IPS DF 6.9 (cell line): ENCODE measurements at places on chromosomes 5 and 9.

DNA sequence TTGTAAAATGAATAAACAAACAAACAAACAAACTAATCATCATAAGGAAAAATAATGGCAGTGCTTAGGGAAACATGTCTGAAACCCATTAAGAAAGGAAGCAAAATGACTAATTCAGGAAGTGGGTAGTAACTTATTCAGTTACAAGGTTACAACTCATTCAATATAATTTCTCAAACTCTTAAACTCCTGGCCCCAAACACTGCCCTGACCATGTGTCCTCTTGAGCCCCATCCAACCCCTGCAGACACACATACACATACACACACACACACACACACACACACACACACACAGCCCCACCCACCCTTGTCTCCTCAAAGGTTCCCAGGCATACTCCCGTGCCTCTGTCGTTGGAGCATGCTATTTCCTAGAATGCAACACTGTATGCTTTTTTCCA lies 193.9 kb downstream of the SEC61B start:
- DNase-seq = no peak

- no peak for DNase-seq
These were observed 42.1 kb downstream of the CXXC5 start for GRCh38 chr5:139690064-139690802.

DNA sequence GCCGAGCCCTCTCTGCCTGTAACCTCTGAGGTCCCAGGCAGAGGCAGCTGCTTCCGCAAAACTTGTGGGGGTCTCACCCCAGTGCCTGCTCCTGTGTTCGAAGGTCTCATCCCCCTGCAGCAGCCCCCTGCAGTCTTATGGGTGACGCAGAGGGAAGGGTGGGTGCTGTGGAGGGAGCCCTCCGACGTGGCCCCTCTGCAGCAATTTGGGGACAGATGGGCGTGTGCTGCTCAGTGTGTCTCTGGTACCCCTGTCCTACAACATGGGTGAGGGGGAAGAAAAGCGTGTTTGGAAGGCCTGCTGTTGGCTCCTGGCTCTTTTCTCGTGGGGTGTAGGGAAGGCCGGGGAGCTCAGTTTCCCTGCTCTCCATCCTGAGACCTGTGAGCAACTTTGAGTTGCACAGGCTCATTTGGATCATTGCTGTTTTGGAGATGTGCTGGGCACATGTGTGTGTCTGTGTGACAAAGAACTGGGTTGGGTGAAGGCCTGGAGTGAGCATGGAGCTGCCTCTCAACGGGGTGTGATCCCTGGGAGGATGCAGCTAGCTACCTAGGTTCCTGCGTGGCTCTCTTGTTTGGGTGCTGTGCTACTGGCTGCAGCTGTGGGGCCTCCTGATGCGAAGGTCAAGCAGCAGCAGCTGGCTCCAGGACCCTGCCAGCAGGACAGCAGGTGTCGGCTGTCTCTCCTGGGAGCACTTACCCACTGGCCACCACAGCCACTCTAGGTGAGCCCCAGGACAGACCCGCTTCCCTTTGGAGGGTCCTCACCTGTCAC lies 179.6 kb upstream of the PITX1 start:
- no peak for DNase-seq

GRCh38 chr5:161547406-161547737 lies 847 bp upstream of the GABRB2 start:
- no peak for DNase-seq

DNA sequence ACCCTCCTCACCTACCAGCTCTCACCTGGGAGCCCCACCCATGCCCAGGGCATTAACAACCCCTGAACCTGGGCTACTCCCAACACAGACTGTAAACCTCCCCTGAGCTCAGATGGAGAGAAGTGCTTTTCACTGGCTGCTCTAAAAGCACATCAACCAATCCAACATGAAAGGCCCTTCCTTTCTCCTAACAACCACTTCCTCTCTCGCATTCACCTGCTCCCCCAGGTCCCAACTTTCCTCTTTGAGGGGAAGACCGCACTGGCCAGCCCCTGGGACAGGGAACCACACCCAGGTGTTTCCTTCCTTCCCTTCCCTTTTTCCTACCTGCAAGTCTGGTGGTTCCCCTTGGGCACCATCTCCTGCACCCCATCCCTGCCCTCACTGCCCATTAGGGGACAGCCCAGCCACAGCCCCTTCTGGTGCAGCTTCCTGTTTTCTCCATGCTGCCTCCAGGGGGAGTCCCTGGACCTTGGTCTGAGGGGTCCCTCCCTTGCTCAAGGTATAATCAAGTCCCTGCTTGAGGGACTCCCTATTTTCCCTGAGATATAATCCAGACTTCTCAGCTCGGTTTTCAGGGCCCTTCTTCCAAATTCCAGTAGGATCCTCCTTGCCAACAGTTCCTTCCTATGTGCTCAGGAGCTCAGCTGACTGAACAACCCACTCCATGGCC lies 30.5 kb upstream of the DAB2IP start:
- peak; percentile 33 for DNase-seq

- no peak for DNase-seq
These were observed 385.5 kb upstream of the COX7C start for GRCh38 chr5:86232246-86232645.

DNA sequence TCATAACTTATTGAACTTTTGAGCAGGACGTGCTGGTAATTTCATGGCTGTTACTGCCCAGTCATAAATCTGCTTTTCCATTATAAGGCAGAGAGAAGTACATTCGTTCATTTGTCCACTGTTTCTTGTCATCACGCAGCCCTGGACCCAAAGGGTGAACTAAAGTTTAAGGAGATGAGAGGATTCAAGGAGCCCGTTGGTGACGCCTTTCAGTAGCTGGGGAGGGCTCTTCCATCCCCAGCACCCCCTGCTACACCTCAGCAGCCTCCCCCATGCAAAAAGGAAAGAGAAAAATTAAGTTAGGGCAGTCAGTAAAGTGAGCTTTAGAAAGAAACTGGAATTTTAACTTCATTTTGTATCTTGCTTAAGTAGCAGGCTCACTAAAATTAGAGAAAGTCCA lies 2.9 kb downstream of the FOXE1 start:
- DNase-seq = no peak

DNA sequence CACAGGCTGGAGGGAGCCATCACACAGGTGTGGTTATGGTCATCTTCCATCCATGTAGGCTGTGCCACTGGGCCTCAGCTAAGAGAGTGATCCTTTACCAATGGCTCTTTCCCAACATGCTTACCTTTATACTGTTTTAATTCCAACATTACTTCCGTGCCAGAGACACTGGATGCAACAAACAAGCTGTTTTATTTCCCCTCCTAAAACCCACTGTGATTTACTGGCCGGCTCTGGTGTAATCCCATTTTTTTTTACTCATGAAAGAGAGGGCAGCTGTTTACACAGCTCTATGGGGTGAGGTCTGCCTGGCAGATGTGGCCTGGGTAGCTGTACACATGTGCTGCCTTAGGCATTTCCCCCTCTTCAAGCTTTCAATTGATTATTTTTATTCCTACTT lies 58.5 kb downstream of the MACROH2A1 start:
- no peak for DNase-seq

- DNase-seq = no peak
These were observed 178.7 kb upstream of the SGCD start for GRCh38 chr5:156148301-156148700.

- DNase-seq = no peak
These were observed 314.9 kb downstream of the MARCHF11 start for GRCh38 chr5:15864536-15865215.

DNA sequence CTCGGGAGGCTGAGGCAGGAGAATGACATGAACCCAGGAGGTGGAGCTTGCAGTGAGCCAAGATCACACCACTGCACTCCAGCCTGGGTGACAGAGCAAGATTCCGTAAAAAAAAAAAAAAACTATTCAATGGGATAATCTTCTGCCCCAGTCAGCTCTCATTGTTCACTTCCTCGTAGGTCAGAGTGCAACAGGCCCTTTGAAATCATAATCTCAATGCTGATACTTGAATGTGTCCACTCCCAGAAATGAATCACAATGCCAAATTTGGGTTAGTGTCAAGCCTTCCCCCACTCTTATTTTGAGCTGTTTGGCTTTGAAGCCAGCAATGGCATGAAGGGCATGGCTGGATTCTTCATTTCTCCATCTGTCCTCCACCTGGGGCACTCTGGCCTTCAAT lies 610.3 kb upstream of the KLF4 start:
- no peak for DNase-seq

GRCh38 chr5:143037071-143037470 lies 266.9 kb downstream of the ARHGAP26 start:
- DNase-seq = peak; percentile 81

DNA sequence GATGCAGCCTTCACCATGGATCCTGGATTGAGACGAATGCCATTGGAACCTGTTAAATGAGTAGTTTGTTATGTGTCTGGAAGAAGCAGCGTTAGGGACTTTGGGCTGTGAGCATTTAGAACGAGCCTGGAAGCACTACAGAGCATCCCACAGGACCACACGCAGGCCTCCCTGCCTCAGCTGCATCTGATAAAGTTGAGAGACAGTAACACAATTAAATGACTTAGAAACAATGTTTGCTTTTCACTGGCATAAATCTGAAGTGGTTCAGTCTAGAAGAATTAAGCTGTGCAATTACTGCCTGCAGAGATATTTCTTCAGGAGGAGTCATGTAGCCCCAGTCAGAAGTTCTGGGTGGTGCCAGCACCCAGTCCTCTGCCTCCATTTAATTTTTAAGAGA lies 9.8 kb upstream of the TLX3 start:
- no peak for DNase-seq

DNA sequence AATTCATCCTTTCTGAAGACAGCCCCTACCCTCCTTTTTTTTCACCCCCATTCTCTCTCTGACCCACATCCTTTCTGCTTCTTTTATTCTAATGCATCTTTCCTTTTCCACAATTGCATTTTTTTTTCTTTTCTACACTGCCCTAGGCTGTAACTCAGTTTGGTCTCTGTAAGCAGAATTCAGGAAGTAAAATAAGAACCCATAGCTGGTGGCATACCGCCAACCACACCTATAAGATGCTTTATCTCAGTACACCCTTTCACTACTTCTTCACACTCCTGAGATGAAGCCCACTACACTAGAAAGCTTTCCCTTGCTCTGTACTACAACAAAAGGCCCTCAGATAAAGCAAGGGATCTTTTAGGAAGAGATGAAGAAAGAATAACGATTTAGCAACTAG lies 16.1 kb upstream of the TSSK1B start:
- DNase-seq = no peak

- DNase-seq = no peak
These were observed 262.9 kb upstream of the DAP start for GRCh38 chr5:11023945-11024344.

- no peak for DNase-seq
These were observed 174.5 kb upstream of the DAP start for GRCh38 chr5:10935536-10935935.

- DNase-seq = no peak
These were observed 21.9 kb upstream of the MED10 start for GRCh38 chr5:6399980-6400910.

DNA sequence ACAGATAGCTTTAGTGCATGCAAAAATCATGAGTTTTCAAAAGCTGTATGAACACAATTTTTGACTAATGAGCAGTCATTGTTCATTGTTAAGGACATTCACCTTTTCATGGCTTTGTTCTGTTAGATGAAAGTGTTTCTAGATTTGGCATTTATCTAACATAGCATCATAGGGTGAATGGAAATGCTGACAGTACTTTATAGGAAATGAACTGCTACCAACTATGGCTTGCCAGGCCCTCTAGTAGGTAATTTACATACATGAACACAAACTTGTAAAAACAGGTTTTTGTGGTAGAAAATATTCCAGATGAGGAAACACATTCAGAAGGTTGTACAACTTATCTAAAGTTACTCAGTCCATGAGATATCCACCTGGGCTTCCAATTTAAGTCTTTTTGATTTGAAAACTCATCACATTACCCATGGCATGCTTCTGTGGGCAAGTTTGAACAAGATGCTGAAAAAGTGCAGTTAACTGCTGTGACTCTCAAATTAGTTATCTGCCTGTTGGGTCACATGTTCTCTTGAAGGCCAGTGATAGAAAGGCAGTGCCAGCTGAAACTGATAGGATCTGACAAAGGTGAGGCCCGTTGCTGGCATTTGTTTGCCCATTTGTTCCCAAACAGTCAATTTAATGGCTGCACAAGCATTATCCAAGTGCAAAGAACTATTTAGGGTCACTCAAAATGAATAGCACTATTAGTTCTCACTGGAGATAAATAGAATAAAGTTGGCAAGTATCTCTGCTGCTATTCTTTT lies 399.1 kb downstream of the MAN2A1 start:
- no peak for DNase-seq

- DNase-seq = no peak
These were observed 283.0 kb downstream of the CEMIP2 start for GRCh38 chr9:71485326-71485725.

- no peak for DNase-seq
These were observed 5.7 kb downstream of the BRD3OS start for GRCh38 chr9:134030821-134031470.

DNA sequence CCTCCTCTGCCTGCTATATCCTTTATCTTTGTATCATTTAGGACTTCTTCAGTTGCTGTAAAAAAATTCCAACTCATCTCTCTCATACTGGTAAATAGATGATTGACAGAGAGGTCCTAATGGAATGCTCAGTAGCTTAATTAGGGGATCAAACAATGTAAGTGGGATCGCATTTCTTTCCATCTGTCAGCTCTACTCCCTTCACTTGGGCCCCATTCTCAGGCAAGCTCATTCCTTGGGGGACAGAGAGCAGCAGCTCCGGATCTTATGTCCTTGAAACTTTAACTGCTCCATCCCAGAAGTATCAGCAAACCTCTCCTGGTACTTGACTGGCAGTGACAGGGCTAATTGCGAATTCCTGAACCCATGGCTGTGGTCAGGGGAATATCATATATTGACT lies 146.7 kb downstream of the YTHDC2 start:
- no peak for DNase-seq

DNA sequence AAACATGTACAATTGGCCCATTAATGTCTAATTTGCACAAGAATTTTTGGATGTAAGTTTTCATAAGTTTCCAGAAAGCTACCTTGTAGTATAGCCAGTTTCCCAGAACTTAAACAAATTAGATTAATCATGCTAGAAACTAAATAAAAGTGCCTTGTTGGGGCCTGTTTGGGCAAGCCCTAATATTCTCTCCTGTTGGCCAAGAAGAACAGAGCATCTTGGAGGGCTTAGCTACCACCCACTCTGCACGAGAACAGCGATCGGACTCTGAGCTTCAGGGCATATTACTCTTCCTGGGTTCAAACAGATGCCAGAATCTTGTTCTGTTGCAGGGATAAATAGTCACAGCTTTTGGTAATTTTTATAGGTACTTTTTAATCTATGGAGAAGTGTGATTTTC lies 88.2 kb downstream of the GAS1 start:
- no peak for DNase-seq
